Stimulated activated CD8-positive, alpha-beta memory T cell treated with anti-CD3 and anti-CD28 coated beads, Interleukin-4, amount 100 ng/mL, for 1 hour (primary cell): ENCODE measurements at places on chromosomes 1 and 21.

DNA sequence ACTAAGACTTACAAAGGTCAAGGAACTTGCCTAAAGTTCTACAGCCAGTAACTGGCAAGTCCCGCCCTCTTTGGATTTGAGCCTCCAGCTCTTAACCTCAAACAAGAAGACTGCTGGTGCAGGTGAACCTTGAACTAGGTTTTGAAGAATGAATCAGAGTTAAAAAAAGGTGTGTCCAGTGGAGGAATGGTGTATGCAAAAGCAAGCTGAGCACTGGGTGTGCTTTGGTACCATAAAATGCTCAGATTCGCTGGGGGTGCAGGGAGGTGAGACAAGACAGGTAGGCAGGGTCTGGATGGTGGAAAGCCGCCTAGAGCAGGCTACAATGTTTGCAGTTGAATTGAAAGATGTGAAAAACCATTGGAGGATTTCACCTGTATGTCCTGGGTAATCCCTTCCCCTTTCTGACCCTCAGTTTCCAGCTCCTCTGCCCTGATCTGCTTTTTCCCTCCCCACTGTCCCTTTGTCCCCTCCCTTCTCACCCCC lies 39.8 kb downstream of the FOXD2 start:
- no peak for DNase-seq

DNA sequence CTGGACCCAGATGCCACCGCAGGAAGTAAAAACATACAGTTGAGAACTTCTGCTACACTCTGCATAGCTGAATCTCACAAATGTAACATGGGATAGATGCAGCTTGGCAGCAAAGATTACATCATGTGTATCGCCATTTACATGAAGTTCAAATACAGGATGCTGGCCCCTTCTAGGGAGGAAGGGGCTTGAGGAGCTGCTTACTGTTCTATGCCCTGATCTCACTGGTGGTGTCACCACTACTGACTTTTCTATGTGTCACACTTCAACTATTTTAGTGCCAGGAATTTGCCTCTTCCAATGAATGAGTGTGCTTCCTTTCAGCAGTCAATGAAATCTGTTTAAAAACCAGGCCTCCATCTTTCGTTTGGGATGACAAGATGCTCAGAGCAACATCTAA lies 31.1 kb downstream of the MRAP start:
- no peak for DNase-seq

DNA sequence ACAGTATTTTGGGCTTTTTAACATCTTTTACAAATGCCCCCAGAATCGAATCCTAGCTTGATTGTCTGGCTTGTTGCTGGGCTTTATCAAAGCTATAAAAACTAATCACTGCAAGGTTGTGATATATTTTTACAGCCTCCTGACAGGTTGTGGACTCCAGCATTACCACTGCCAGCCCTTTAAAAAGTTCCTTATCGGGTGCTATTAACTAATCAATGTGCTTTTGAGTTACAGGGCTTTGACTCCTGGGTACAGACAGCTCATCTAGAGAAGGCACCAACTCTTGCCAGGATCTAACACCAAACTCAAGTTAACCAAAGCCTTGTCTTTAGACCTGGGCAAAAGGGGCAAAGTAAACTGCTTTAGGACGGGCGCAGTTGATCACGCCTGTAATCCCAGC lies 16.6 kb downstream of the GON4L start:
- no peak for DNase-seq

- no peak for DNase-seq
Observed at GRCh38 chr1:38208716-38209632, 162.4 kb upstream of the POU3F1 start.

GRCh38 chr1:42945164-42945563 lies 13.5 kb downstream of the SLC2A1 start:
- no peak for DNase-seq

GRCh38 chr1:169484683-169485430 lies 887 bp downstream of the SLC19A2 start:
- no peak for DNase-seq

GRCh38 chr1:224727351-224728289 lies 111.5 kb downstream of the CNIH3 start:
- no peak for DNase-seq
